Activated T-cell treated with anti-CD3 and anti-CD28 coated beads for 48 hours (primary cell): ENCODE measurements at places on chromosomes 1 and 21.

GRCh38 chr1:28266920-28267322 is 7.6 kb downstream of the SESN2 start:
- DNase-seq = no peak

DNA sequence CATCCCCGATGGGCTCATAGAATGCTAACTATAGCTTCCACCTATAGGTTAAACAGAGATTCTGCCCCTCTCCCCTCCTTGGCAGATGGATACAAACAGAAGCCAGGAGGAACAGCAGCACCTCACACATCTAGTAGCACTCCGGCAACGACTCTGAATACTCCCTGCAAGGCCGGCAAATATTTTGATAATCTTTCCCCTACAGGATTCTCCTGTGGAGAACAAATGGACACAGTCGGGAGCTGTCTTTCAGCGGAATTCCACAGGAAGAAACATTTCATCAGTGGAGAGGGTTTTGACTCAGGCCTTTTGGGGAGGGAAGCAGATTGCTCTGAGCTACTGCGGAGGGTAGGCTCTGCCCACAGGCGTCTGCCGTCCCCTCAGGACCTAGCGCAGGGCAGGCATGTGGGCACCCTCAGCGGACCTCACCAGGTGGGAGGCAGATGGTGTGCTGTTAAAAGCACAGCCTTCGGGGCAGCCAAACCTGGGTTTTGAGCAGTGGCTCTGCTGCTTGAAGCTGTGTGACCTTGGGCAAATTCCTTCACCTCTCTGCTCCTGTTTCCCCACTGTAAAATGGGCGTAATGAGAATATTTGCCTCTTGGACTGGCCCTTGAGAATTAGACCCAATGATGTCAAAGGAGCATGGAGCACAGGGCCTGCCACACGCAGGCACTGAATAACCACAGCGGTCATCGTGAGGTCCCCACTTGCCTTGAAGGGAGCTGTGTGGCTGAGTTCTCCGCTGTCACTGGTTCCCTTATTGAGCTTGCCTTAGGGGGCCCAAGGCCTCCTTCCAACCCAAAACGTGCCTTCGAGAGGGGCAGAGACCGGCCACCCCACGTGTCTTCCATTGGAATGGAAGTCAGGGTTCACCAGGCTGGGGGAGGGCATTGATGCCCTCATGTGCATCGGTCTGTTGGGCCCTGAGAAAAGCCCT is 19.2 kb upstream of the BCAR3 start:
- DNase-seq = no peak

GRCh38 chr1:87867626-87868025 is 538.9 kb downstream of the LMO4 start:
- DNase-seq = no peak

DNA sequence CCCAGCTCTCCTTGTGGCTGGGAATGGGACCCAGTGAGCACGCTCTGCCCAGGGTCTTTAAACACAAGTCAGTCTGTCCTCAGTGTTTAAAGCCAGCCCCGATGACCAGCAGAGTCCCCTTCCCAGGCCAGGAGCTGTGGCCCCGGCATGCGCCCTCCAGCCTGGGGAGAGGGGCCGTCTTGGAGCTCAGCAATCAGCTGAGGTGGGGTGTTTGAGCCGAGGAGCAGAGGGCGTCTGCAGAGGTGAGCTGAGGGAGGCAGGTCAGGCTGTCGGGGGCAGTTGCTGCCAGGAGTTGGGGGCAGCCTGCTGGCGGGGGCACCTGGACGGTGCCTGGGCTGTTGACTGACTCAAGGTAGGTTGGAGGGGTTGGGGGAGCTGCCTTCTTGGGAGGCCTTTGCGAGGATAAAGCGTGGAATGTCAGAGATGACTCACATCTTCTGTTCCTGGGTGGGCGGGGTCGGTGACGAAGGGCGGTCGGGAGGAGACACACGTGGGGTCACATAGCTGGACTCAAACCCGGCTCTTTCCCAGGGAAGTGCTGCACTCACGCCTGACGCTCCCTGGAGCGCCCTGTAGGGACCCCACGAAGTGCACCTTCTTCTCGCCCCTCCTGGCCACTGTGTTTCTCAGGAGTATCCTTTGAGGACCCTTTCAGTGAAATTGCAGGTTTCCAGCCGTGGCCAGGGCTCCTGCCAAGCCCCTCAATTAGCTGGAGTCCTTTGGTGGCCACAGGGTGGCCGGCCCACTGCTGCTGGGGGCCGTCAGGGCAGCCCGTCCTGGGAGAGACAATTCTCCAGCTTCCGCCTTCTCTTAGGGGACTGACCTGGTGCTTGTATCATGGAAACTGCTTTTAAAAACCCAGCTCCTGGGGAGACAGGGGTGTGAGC is 86.2 kb downstream of the SIK1 start:
- no peak for DNase-seq

- no peak for DNase-seq
Observed at GRCh38 chr1:32907435-32907834, 6.2 kb upstream of the TMEM54 start.

DNA sequence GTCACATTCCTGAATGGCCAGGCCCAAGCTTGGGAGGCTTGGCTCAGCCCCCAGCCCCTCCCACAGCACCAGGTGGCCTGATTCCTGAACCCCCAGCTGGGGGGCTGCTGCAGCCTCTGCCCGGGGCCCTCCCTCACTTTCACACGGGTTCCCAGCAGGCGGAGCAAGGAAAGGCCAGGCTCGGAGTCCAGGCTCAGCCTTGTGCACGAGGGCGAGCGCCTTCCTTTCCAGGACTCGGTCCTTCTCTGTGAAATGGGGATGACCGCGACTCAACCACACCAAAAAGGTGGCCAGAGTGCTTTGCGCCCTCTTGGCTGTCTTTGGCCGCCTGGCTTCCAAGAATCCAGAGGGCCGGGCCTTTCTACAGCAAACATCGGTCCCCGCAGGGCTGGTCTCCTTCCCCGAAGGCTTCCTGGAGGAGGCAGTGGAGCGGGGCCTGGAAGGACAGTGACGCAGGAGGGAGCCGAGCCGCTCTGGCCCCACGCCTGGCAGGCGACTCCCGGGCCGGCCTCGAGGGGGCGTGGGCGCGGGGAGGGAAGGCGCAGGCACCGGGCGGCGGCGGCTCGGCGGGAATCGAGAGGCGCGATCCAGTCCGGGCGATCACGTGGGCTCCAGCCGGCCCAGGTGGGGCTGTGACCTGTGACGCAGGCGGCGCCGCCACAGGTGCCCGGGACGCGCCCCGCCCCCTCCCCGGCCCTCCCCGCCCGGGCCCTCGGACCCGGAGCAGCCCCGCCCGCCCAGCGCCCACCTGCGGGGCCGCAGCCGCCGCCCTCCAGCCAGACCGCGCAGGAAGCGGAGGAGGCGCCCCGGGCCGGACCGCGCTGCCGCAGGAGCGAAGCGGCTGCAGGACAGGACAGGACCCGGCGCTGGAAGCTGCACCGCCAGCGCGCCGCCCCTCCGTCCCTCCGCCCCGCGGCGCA is at the start of gene ARHGEF16:
ARHGEF16 (plus strand) TSS at position 775 of the 920 bp plus-strand sequence. CDS start 8,420 bp downstream, outside the sequence.
- DNase-seq = peak; percentile 22

- DNase-seq = no peak
Observed at GRCh38 chr1:161266202-161266601, 7.7 kb downstream of the PCP4L1 start.

DNA sequence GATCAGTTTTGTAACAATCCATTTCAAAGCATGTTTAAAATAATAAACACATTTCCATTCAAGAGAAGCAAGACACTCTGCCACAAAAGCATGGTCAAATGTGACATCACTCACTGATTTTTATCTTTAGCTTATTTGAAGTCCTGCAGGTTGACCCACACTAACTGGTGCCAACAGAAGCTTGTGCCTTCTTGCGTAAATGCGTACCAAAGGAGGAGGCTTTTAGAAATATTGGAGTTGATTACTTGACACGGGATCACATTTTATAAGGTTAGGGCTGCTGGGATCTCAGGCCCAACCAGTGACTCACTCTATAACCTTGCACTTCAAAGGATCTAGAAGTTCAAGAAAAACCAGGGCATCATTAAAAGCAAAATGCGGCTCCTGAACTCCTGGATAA is 203.6 kb downstream of the PCP4 start:
- DNase-seq = no peak

DNA sequence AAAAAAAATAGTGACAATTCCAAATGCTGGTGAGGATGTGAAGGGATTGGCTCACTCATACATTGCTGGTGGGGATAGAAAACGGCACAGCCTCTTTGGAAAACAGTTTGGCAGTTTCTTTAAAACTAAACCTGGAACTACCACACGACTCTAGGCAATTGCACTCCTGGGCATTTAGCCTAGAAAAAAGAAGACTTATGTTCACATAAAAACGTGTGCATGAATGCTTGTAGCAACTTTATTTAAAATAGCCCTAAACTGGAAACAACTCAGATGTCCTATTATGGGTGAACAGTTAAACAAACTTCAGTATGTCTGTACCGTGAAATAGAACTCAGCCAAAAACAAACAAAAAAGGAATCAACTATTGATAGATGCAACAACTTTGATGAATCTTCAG is 9.4 kb upstream of the TMEM9 start:
- DNase-seq = no peak

DNA sequence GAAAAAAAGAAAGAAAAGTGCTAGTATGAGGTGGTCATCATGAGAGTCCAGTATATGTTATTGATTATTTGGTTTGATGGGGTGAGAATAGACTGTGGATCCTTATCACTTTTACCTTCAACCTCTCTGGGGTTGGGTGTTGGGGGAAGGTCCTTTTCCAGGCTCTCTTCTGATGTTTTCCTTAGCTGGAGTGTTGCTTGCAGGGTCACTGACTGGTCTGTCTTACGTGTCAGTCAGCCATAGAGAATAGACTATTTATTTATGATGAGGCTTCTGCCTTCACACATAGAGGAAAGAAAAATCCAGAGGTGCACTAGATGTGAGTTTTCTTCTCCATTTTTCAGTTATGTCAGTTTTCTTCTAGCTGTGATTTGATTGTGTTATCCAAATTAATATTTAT is 36.5 kb downstream of the MAP3K21 start:
- DNase-seq = no peak

DNA sequence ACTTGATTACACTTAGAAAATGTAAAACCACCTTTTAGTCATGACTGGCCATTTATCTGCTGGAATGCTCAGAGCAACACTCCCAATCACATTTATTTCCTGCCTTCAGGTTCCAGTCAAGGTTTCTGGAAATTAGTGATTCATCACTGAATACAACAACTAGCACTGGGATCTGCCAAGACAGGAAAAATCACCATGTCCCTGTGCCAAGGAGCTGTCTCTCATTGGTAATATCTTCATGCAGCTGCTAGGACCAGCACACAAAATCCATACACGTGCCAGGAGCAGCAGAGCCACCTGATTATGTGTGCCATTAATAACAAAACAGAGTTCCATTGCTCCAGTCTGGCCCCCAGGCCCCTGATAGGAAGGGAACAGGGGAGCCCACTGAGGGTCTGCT is 194.6 kb downstream of the TNR start:
- DNase-seq = no peak

DNA sequence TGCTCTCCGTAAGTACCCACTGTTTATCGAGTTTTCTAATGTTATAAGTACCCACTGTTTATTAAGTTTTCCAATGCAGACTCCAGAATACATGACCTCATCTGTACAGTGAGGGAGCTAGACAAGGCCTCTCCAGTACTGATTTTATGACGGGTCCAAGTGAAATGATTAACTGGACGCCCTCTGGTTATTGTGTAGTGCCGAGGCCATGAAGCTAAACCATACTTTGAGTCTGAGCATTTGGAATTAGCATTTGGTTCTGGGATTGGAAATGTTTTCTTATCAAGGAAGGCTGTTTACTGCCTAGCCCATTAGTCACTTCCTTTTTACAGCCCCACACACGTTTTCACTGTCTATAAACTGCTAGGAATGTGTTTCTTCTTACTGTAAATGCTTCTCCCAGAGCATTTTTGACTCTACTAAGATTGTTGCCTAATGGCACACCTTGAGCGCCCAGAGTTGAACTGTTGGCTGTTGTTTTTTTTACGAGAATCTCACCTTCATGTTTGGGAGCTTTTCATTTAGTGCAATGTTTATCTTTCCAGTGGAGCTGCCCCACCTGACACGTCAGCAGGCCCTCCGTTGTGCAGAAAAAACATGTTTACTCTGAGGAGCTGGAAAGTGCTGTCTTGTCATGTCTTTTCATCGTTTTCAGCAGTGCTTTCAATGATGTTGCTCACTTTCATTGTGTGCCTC is 26.9 kb downstream of the SPATA46 start:
- no peak for DNase-seq

GRCh38 chr1:56303805-56304204 is 275.6 kb downstream of the PLPP3 start:
- DNase-seq = no peak

DNA sequence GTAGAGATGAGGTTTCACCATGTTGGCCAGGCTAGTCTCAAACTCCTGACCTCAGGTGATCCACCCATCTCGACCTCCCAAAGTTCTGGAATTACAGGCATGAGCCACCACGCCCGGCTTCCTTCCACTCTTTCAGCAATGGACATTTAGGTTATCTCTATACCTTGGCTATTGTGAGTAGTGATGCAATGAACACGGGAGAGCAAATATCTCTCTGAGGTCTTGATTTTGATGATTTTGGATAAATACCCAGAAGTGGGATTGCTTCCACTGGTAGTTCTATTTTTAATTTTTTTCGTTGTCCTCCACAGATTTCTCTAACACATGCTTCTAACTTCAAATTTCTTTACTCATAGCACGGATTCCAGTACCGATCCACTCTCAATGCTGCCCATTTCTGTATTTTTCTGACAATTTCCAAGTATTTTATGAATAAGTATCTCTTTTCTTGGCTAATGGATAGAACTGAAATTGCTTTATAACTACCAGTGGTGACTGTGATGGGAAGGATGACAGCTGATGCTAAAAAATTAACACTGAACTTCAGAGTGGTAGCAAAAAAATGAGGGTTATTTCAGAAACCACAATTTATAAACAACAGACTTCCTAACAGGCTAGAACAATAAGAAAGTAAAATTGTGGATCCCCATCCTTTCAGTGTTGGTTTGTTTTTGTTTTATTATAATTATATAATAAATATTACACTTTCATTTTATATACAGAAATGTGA is 327.5 kb upstream of the RUNX1 start:
- DNase-seq = no peak

- DNase-seq = no peak
Observed at GRCh38 chr1:154871374-154871773, 1.3 kb upstream of the KCNN3 start.

- no peak for DNase-seq
Observed at GRCh38 chr1:29639156-29639736, 402.9 kb downstream of the PTPRU start.
